Kidney tubule cell (primary cell): ENCODE measurements at places on chromosomes 13 and 19.
A peak's percentile ranks its signal among the peaks of the same experiment; 100 is the strongest.

DNA sequence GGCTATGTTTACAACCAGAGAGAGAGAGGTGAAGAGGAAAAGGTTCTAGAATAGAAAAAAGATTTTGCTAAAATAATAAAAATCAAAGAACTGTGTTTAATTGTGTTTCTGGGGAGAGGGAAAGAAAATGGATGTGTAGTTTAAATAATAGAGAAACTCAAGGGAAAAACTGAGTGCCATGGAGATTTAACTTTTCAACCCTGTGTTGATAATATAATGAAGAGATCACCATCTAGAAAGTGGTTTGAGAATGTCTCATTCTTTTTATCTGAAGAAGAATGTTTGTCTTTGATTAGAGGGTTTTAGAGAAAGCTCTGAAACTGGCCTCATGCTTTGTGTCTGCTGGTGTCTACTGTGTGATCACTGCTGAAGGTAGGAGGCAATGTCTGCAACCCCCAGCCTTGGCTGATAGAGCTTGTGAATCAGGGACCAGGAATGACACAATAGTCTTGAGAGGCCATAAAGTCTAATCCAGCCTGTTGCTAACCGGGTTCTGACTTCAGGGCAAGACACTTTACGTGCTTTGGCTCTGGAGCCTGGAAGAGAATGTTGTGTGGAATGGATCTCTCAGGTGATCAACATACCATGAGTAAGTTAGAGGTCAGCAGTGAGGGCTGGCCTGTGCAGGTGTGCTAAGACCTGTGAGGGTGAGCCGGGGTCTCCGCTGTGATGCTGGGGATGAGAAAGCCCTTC is 5.4 kb downstream of the COL4A2 start:
- peak; percentile 93 for DNase-seq

GRCh38 chr13:37919329-37919880 is 49.8 kb upstream of the TRPC4 start:
- DNase-seq, result no peak

DNA sequence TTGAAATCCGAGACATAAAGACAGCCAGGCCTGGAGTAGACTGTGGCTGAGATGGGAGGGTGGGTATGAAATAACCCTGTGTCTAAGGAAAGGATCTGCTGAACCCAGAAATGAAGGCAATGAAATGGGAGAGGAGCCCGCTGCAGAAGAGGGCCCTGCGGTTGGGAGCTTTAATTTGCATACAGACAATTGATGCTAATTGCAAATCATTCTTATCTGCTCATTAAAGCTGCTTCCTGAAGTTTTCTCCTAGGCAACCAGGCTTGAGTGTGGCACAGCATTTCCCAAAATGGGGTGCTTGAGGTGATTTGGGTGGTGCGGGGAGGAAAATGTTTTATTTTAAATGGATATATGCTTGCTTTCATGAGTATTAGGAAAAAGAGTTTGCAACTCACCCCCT is 55.4 kb downstream of the DPF1 start:
- no peak for DNase-seq

DNA sequence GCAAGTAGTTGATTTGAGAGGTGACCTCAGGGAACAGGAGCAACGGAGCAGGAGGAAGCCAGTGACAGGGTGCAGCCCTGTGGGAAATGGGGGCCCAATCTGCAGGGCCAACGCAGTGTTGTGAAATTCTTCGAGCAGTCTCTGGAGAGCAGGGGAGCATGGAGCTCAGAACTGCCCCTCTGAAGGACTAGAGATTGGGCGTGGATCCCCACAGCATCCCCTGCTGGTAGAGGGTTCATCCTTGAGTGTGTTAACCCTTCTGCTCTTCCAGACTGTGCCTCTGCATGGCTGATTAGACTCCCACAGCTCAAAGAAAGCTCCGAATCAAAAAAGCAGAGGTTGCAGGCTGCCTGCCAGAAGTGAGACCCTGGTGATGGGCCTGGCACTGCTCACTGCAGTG is 77.9 kb upstream of the UQCRFS1 start:
- no peak for DNase-seq

DNA sequence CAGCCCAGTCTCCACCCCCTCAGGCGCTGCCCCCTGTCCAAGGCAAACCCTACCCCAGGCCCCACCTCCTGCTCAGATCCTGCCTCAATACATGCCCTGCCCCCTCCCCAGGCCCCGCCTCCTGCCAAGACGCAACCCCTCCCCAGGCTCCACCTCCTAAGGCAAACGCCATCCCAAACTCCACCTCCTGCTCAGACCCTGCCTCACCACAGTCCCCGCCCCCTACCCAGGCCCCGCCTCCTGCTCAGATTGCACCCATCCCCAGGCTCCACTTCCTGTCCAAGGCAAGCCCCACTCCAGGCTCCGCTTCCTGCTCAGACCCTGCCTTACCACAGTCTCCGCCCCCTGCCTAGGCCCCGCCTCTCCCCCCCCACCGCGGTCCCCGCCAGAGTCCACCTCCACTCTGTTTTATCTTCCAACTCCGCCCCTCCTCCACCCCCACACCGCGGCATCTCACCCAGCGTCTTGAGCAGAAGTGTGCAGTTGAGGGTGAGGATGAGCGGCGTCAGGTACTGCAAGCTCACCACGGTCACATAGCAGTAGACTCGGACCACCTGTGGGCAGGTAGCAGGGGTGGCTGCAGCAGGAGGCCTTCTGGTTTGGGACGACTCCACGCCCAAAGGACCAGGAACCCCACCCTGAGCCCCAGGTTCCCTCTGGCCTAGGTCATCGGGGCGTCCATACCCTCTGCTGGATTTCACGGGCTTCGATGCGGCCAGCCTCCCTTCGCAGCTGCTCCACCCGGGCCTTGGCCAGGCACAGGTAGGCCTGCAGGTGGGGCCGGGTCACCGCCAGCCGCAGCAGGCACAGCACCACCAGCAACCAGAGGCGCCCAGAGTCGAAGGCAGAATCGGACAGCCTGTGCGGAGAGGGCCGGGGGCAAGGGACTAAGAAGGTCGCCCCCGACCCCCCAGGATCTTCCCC is 17.7 kb downstream of the TMEM161A start:
- peak; percentile 59 for DNase-seq

DNA sequence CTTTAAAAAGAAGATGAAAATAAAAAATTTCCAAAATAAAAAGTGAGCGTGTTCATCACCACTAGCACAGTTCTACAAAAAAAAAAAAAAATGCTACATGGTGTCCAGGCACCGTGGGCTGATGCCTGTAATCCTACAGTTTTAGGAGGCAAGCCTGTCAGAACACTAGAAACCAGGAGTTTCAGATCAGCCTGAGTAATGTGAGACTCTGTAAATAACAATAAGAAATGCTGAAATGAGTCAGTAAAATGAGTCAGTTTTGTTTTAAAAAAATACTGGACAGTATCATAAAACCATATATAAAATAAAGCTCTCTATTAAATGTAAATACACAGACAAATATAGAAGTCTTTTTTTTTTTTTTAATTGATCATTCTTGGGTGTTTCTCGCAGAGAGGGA is 30.0 kb downstream of the ZNF91 start:
- DNase-seq, result no peak

GRCh38 chr19:40639638-40639982 is 38.4 kb downstream of the LTBP4 start:
- DNase-seq, result no peak

DNA sequence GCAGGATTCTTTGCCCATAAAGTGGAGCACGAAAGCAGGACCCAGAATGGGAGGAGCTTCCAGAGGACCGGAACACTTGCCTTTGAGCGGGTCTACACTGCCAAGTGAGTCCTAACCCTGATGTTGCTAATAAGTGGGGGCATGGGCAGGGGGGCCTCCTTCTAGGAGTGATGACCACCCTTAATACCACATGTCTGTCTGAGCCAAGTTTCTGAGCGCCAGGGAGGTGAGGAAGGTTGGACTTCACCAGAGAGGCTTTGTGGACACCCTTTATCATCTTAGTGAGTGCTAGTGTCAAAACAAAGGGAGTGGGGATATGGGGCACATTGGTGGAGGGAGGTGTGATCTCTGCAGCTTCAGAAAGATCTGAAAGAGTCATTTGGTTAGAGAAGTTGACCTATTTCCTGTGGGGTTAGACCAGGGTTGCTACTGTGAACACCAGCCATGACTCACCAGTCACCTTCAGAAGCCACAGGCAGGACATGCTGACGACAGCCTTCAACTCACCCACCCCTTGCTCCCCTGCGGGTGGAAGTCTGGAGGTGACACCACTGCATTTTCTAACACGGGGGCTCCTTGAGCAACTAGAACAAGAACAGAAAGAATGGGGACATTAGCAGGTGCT is 8.8 kb downstream of the ALOX5AP start:
- DNase-seq, result peak; percentile 85

GRCh38 chr13:73367886-73368285 is 309.1 kb downstream of the KLF5 start:
- DNase-seq, result no peak

GRCh38 chr19:9735986-9736385 is 32.6 kb downstream of the ZNF846 start:
- no peak for DNase-seq

DNA sequence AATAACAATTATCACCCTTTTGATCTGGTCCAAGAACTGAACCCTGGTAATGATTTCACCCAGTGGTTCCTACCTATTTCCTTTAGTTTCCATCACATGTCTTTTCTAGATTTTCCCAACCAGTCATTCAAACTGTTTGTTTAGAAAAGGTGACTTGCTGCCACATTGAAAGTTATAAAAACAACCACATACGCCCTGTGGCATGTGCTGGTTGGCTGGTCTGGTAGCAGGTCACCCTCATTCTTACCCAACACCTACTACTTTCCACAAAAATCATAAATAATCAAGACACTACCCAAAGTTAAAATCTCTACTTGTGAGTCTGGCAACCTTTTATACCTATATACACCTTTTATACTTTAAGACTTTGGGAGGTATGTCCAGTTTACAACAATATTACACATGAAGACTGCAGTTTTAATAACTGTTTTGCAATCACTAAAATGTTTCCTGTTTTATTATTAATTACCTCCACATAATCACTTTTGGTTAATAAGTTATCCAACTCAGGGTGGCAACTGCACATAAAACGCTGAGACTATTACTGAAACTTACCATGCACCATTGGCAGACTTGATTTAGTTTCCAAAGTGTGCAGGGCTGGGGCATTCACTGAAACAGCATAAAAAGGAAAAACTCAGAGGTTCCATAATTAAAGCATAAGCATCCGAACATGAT is 38.9 kb downstream of the DZIP1 start:
- peak; percentile 76 for DNase-seq

GRCh38 chr13:66714795-66715194 is 515.3 kb downstream of the PCDH9 start:
- DNase-seq, result peak; percentile 1

DNA sequence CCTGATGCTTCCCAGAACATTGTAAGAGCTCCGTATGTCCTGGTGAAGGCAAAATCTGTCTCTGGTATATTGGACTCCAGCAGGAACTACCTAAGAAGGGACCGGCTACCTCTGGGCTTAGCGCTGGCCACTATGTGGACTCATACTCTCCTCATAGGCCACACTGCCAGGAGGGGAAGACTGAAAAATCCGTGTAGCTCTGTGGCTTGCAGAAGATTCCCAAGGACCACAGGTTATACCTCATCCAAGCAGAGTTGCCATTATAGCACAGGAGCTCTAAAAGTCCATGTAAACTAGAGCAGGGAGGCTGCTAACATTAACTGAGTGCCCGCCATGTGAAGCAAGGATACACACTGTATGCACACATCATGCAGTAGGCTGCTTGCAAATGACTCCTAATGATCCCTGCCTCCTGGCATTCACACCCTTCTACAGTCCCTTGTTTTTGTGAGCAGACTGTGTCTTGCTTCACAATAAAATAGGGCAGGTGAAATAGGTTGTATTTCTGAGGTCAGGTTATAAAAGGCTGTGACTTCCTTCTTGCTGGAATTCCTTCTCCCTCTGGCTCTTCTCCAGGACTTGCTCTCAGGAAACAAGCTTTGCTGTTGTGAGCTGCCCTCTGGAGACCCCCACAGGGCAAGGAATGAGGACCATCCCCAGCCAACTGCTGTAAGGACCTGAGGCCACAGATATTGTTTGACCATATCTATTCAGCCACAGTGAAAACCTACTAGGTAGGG is 192.6 kb upstream of the UBL3 start:
- DNase-seq, result no peak

DNA sequence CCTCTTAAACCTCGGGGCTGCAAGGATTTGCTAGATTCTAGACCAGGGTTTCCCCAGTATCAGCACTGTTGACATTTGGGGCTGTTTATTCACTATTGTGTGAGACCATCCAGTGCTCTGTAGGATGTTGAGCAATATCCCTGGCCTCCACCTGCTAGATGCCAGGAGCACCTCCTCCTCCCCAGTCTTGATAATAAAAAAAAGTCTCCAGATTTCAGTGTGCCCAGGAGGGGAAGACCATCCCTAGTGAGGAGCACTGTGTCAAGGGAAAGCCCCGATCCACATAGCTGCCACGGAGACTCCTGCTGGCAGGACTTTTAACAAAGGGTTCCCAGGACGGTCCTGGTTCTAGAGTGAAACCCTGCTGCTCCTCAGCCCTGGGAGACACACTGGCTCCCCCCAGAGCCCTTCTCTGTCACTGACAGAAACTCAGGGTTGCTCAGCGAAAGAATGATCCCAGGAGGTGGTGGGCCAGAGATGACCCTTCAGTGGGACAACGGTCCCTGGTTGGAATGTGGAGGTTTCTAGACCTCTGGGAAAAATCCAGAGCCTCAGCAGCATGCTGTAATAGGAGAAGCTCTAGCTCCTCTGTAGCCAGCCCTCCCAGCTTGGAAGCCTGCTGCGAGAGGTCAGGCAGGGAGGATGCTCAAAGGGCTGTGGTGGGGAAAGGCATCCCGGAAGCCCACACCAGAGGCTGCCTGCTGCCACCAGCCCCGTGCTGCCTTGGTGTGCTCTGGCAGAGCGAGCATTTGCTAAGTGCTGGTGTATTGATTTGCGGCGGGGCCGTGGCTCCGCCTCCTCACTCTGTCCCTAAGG is 20.3 kb downstream of the LYL1 start:
- no peak for DNase-seq

DNA sequence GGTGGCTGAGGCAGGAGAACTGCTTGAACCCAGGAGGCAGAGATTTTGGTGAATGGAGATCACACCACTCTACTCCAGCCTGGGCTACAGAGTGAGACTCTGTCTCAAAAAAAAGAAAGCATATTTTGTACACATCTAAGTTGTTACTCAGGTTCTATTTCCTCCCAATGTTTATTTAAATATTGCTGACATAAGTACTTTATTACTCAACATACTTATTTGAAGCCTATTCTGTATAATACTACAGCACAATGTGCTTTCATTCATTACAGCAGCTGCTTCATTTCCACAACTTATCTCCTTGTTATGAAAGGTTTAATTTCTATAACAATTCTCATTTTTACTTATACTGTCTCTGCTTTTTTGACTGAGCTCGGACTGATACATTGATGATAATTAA is 495.7 kb downstream of the SLITRK1 start:
- no peak for DNase-seq

DNA sequence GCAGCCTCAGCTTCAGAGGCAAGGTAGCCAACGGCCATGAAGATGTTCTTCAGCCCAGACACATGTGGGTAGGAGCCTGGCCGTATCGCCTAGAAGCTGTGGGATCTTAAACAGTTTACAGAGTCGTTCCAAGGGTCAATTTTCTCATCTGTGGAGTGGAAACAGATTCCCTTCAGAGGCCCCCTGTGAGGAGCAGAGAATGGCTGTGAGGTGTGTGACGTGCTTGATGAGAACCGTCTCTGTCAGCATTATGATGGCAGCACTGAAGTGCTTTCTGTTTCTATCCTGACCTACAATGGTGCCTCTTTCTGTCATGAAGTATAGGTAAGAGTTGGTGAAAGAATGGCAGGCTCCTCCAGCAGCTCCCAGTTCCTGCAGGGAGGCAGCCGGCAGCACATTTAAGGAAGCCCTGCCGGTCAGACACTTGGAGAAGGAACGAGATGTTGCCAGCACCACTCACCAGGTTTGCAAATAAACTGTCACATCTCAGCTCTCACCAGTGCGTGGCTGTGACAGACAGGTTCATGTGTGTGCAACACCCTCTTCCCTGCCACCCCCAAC is 277.3 kb downstream of the FOXO1 start:
- no peak for DNase-seq

- DNase-seq, result peak; percentile 49
Measured at GRCh38 chr19:4233282-4233853, 4.0 kb downstream of the EBI3 start.
